ENCODE measurements at places on chromosomes 16 and 17.
A peak's percentile ranks its signal among the peaks of the same experiment; 100 is the strongest.

GRCh38 chr17:77323413-77324171 lies 182.8 kb downstream of the SEC14L1 start:
- no peak for DNase-seq

DNA sequence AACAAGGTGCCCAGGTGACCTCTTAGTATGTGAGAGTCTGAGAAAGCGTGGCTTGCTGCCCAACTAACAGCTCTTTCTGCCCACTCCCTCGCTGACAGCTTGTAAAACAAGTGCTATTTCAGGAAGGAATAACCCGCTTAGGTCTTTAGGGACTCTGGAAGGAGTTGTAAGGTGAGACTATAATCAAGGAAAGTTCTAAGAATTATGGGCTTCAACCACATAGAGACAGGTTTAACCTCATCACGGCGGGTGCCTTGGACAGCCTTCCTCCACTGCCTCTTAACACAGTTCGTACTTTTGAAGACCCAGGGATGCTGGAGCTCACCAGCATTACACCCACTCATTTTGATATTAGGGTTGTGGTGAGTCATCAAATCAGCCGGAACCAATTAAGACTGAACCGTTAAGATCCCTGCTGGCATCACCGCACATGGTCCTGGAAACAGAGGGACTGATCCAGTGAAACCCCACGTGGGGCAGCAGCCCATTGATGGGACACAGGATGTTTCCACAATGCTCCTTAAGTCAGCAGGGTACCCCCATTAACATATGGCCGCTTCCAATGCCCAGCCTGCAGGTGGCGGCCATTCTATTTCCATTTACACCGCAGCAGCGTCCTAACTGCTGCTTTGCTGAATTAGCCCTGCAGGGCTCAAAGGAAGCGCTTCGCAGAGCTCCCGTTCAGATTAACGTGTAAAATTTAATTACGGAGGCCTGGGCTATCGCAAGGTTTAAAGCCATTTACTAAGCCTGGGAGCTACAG lies 176.6 kb upstream of the SDK2 start:
- DNase-seq: no peak

GRCh38 chr16:4309833-4310266 lies 6.0 kb upstream of the GLIS2 start:
- DNase-seq: no peak

- DNase-seq: no peak
Measured at GRCh38 chr16:79069121-79069520, 531.4 kb downstream of the MAF start.

- DNase-seq: peak; percentile 58
Measured at GRCh38 chr16:1413684-1414531, 596 bp downstream of the UNKL start.

GRCh38 chr17:9185688-9186284 lies 164.5 kb downstream of the NTN1 start:
- DNase-seq: no peak

- no peak for DNase-seq
Measured at GRCh38 chr17:4167786-4168185, 24.8 kb downstream of the CYB5D2 start.

- DNase-seq: no peak
Measured at GRCh38 chr16:2858245-2859025, 465 bp upstream of the PRSS22 start.

- DNase-seq: no peak
Measured at GRCh38 chr17:39872751-39873150, 4.7 kb downstream of the ZPBP2 start.

DNA sequence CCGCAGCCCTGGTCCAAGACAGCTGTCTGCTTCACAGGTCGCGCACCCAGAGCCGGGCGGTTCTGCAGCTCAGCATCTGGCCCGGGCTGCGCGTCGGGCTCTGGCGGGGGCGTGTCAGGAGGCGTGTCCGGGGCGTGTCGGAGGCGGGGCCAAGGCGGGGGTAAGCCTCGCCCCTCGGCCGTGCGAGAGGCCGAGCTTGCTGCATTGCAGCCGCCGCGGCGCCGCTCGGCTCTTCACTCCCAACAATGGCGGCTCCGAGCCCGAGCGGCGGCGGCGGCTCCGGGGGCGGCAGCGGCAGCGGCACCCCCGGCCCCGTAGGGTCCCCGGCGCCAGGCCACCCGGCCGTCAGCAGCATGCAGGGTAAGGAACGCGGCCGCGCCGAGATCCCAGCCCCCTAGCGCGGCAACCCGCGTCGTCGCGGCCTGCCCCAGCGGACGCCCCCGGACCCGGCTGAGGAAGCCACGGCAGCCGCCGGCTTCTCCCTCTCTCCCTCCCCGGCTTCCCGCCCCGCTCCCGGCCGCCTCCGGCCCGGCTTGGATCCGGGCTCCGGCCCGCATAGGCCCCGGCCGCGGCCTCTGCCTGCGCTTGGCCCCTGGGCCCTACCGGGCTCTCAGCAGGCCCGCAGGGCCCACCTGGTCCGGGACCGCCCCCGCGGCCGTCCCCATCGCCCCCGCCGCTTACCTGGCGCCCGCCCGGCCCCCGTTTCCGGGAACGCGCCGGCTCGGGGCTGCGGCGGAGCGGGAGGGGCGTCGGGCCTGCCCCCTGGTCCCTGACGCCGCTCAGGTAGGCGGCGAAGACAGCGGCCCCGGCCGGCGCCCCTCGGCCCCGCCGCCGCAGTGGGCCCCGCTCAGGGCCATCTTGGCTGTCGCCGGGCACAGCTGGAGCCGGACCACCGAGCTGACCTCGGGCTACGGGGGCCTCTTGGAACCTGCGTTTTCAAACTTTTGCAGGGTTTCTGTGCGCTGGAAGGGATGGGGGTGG lies at the start of gene MAP2K4:
TSS of gene MAP2K4 (plus strand) at position 236 of the 981 bp plus-strand sequence. CDS start at position 246, 10 bp downstream.
- DNase-seq: peak; percentile 76

- no peak for DNase-seq
Measured at GRCh38 chr16:582614-583331, 7.1 kb upstream of the RAB40C start.

DNA sequence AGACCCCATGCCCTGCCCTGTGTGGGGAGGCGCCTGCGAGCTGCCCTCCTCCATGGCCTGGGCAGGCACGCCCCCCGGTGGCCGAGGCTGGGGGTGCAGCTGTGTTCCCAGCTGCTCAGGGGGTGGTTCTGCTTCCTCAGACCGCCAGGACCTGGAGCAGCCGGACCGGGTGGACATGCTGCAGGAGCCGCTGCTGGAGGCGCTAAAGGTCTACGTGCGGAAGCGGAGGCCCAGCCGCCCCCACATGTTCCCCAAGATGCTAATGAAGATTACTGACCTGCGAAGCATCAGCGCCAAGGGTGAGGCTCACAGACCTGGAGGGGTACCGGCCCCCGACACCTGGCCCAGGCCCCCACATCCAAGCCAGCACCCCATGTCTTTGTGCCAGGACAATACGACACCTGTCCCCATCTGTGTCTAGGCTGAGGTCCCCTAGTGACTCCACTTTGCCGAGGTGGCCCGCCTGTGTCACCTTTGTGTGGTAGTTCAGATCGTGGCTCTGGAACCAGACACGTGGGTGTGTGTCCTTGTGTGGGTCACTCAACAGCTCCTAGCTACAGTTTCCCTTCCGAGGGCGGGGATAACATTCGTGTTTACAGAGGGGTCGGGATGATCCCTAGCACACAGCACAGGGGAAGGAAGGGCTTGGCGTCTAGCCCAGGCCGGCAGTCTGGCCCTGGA lies 9.3 kb downstream of the GJD3 start:
- peak; percentile 71 for DNase-seq

- no peak for DNase-seq
Measured at GRCh38 chr16:85524365-85524629, 88.8 kb upstream of the GSE1 start.

- peak; percentile 11 for DNase-seq
Measured at GRCh38 chr17:81295676-81296381, 722 bp upstream of the SLC38A10 start.

- no peak for DNase-seq
Measured at GRCh38 chr16:86576591-86577313, 1.6 kb upstream of the FOXL1 start.

DNA sequence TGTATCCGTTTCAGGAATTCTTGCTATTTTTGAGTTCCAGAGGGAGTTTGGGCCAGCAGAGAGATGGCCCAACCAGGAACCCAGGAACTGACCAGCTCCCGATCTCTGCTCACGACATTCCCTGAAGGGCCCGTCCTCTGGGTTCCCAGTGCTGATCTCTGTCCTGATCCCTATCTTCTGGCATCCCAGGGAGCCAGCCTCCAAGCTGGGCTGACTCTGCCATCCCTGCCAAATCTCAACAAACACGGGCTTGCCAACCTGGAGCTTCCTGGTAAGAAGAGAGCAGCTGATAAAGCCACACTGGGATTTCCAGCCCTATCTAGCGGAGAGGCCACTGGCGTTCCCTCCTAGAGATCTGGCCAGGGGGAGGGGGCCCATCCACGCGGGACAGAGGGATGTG lies 16.2 kb downstream of the GPRC5B start:
- DNase-seq: no peak

GRCh38 chr17:74623693-74624093 lies at the start of gene CD300E:
Gene CD300E, minus strand, starts transcription at chr17:74623738. Its CDS starts 117 bp downstream, at chr17:74623621.
- DNase-seq: no peak

DNA sequence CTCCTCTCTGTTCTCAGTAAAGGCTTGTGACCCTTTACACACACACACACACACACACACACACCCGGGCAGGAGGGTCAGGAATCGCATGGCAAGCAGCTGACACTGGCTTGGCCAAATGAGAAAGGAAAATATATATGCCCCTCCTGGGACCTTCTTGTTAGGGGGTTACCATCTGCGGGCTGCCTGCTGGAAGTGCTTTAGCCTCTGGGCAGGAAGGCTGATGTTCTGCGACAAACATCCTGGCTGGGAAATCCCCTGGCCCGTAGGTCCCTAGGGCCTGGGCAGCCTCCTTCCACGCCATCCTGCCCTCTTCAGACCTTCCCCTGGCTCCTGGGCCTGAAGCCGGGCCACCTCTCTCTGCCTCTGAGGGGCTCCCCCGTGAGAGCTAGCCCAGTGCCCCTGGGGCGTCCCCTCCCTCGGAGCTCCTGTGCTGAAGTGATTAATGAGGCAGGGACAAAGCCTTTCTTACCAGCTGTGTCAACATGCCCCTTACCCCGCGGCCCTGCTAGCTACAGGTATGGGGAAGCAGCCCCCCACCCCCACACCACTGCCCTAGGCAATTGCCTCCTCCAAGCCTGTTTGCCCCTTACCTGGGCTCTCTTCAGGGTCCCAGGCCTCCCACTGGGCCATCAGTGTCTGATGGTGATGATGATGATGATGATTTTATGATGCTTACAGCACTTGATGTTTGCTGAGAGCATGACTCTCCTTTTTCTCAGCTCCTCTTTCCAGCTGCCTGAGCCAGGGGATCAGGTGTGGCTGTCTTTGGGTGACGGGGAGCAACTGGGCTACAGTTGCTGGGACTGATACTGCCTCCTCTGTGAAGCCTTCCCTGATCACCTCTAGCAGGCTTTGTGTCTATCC lies 32.8 kb upstream of the ETV4 start:
- DNase-seq: no peak

- DNase-seq: no peak
Measured at GRCh38 chr17:81021531-81022343, 13.2 kb upstream of the BAIAP2 start.

GRCh38 chr17:1714427-1714979 lies 4.3 kb upstream of the TLCD2 start:
- no peak for DNase-seq

DNA sequence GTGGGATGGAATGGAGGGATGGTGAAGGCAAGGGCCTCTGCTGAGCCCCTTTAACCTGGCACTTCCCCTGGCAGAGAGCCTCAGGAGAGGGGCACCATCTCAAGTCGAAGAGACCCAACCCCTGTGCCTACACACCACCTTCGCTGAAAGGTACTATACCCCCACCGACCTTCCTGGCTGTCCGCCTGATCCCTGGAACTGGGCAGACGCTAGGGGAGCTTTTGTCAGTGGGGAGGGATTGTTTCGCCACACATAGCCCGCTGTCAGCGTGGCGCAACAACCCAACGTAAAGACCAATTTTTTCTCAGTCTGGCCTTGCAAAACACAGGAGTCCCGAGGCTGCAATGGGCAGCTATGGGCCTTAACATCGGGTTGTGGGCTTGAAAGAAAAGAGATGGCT lies 3.1 kb downstream of the PPP1R1B start:
- no peak for DNase-seq

DNA sequence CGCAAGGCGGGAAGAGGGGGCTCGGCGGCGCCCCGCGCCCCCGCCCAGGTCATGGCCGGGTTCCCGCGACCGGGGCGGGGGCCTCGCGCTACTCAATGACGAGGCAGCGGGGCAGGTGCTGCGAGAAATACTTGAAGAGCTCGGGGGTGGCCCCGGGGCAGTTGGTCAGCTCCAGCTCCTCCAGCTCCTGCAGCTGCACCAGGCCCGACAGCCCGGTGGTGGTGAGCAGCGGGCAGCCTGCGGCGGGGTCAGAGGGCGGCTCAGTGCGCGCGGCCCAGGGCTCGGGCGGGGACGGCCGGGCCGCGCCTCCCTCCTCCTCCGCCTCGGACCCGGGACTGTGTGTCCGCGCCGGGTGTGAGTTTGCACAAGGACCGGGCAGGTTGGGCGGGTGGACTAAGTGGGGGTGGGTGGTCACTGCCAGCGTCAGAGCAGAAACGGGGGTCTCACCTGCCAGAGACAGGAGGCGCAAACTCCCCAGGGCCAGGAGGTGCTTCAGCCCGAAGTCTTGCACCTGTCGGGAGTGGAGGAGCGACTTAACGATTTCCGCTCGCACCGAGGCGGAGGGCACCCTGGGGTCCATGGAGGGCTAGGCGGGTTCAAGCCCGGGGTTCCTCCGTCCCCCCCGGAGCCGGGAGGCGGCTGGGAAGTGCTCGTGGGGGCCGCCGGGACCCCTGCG lies 4.1 kb upstream of the WDR24 start:
- no peak for DNase-seq

- DNase-seq: no peak
Measured at GRCh38 chr16:81523387-81524115, 78.9 kb downstream of the CMIP start.

- DNase-seq: no peak
Measured at GRCh38 chr17:42559075-42559474, 2.9 kb upstream of the COASY start.

- DNase-seq: no peak
Measured at GRCh38 chr17:83137523-83137922, 58.1 kb downstream of the METRNL start.

DNA sequence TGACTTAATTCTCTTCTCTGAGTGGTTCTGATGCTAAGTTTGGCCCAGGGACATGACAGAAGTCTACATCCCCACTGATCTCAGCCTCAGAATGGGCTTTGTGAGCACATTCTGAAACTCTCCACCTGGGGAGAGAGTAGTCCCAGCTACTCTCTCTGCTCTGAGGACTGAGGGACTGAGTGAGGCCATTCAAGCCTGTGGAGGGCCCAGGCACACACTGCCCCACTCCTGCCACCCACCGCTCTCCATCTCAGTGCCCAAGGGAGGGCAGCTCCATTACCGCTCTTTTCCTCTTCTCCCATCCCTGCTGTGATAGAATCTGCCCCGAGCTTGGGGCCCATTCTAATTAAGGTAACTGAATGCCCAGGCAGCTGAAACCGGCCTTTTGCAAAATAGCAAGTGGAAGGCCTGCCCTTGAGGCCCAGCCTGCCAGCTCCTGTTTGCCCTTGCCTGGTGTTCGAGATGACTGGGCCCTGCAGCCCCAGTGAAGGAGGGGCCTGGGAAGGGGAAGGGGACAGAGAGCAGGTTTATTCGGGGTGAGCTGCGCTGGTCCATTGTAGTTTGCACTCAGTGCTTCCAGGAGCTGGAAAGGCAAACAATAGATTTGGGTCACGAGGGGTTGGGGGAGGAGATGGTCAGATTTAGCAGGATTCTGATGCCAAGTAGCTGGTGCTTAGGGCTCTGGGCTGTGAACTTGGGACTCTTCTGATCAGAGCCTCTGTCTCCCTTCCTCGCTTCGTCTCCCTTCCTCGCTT lies 76.2 kb downstream of the RAB11FIP4 start:
- no peak for DNase-seq

GRCh38 chr16:81315271-81316175 lies 761 bp downstream of the GAN start:
- peak; percentile 33 for DNase-seq

- DNase-seq: no peak
Measured at GRCh38 chr17:22703786-22704441, 1011.6 kb downstream of the KCNJ18 start.
